ENCODE measurements at places on chromosomes 5 and 9.

DNA sequence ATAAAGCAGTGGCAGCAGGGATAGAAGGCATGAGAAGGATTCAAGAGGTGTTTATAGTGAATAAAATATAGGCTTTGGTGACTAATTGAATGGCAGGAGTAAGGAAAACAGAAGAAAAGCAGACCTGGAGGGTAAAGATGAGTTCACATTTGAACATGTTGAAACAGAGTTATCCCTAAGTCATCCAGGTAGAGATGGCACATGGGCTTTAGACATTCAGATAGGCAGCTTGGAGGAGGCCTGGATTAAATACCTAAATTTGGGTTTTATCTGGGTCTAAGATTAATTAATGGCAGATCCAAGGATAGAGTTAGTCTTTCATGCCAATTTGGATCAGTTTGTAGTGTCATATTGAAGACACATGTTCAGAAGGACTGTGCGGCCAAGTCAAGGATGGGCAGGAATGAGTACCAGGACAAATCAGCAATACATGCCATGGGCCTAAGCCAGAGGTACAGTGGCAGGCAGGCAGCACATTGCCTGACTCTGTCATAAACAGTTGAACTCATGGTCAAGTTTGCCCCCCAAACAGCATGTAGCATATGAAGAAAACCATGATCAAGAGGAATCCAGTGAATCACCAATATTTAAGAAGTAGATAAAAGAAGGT is 115.5 kb upstream of the SLC12A2 start:
- H3K4me3 ChIP-seq, result no peak overlapping the region
- H3K27ac ChIP-seq, result no peak overlapping the region
- H3K27me3 ChIP-seq, result no peaks in the 10 kb centered on the region
- no peaks in the 10 kb centered on the region for H3K36me3 ChIP-seq

DNA sequence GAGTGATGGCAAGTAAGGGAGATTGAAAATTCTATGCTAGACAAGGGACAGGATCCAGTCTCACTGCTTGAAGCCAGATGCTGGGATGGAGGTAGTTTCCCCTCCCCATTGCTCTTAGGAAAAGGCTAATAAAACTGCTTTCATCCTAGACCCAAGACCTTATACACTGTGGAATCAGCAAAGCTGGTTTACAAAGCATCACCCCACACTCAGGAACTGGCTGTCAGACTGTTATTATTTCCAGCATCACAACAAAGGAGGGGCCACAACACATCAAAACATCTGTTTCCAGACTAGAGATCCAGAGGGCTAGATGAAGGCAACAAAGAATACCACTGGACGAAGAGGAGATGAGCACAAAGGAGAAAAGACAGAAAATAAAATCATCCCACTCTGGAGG is 364.6 kb upstream of the PTGER4 start:
- no peak for DNase-seq
- H3K27me3 ChIP-seq, result no peaks in the 10 kb centered on the region
- H3K27ac ChIP-seq, result no peak overlapping the region
- no peak overlapping the region for H3K4me3 ChIP-seq
- no peaks in the 10 kb centered on the region for H3K4me1 ChIP-seq
- H3K36me3 ChIP-seq, result no peaks in the 10 kb centered on the region

DNA sequence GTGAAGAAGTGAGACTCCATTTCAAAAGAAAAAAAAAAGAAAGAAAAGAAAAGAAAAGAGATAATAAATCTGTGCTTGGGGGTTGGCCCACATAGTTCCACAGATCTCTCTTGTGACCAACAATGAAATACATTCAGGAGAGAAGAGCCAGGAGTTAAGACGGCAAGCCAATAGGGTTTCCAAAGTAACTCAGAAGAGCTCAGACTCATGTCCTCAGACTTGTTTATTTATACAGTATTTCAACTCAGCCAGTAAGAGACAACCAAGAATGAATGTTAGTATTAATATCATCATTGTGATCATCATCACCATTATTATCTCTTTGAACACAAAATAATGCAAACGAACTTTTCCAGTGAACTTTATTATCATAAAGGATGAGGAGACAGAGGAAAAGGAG is 140.2 kb downstream of the GLIS3 start:
- H3K27ac ChIP-seq, result no peak overlapping the region
- no peak for DNase-seq
- peaks cover 8% of the 10 kb centered on the region for H3K4me1 ChIP-seq
- no peaks in the 10 kb centered on the region for H3K36me3 ChIP-seq
- no peaks in the 10 kb centered on the region for H3K27me3 ChIP-seq

DNA sequence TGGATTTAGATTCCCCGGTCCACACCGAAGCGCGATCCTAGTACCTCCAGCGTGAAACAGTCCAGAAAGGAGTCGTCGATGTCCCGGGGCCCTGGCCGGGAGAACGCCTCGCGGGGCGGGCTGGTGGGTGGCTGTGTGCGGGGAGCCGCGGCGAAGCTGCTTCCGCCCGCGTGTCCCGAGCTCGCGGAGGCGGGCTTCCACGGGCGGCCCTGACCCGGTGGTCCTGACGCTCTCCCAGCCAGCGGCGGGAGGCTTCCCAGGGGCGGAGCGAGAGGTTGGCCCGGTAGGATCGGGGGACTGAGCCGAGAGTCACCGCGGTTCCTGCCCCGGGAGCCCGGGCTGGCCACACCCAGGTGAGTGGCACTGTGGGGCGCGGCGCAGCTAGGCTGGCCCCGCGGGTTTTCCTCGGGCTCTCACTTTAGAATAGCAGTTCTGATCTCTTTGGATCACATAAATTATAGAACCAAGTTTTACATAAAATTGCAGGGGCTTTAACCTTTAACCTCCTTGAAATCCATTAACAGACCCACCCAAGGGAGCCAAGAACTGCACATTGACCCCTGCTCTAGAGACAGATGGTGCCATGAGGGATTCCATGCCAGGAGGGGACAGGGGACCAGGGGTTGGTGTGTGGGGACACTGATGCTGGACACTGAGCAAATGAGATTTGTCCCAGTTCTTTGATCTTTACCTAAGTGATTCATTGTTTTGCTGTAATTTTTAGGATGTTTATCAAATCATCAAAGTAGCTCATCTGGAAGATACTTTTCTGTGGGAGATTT is 29.2 kb upstream of the IL31RA start:
- H3K27me3 ChIP-seq, result no peaks in the 10 kb centered on the region
- peaks cover 11% of the 10 kb centered on the region for H3K4me1 ChIP-seq
- H3K36me3 ChIP-seq, result no peaks in the 10 kb centered on the region
- H3K27ac ChIP-seq, result no peak overlapping the region

GRCh38 chr5:108772626-108773025 is 24.9 kb downstream of the FER start:
- no peak for DNase-seq
- no peaks in the 10 kb centered on the region for H3K27me3 ChIP-seq
- H3K4me1 ChIP-seq, result peaks cover 6% of the 10 kb centered on the region
- no peak overlapping the region for H3K4me3 ChIP-seq

GRCh38 chr9:87065981-87066380 is 118.7 kb upstream of the GAS1 start:
- H3K27me3 ChIP-seq, result no peaks in the 10 kb centered on the region
- H3K36me3 ChIP-seq, result no peaks in the 10 kb centered on the region
- H3K4me1 ChIP-seq, result no peaks in the 10 kb centered on the region

DNA sequence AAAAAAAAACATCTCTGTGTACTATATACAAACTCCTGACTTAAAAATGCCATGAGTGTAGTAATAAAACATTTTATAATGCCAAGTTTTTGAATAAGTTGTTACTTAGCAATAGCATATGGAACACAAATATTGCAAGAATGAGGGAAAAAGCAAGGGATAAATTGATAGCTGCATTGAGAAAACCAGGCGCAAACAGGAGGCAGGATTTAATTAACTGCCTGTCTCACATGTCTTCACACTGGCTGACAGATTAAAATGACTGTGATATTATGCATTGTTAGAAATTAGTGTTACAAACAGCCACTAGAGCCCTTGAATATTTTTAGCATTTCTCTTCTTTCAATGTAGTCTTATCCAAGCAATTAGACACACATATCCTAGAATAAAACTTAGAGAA is 1817.5 kb upstream of the NUDT12 start:
- no peaks in the 10 kb centered on the region for H3K27me3 ChIP-seq
- no peaks in the 10 kb centered on the region for H3K36me3 ChIP-seq
- no peak overlapping the region for H3K4me3 ChIP-seq
- H3K27ac ChIP-seq, result no peak overlapping the region
- no peak for DNase-seq

DNA sequence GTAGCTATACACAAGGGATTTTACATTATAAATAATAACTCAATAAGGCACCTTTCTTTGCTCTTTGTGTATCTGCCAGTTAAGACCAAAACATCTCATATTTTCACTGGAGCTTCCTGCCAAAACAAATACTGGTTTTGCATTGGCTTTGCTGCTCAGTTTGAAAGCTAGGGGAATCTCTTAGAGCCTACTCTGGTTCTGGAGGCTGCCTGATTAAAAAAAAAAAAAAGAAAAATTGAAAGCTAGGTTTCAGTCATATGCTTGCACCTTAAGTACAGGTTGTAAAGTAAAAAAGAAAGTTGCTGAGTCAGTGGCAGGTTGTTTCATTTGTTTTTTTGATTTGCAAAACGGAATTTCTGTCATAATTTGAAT is 2.3 kb downstream of the DENND4C start:
- no peak for DNase-seq
- no peaks in the 10 kb centered on the region for H3K27me3 ChIP-seq
- H3K4me1 ChIP-seq, result peaks cover 45% of the 10 kb centered on the region
- peak overlapping the region; percentile 96 for H3K4me3 ChIP-seq
- H3K36me3 ChIP-seq, result no peaks in the 10 kb centered on the region
- H3K27ac ChIP-seq, result peak overlapping the region; percentile 99

- DNase-seq, result no peak
- H3K36me3 ChIP-seq, result no peaks in the 10 kb centered on the region
- no peaks in the 10 kb centered on the region for H3K4me1 ChIP-seq
- no peak overlapping the region for H3K27ac ChIP-seq
- H3K27me3 ChIP-seq, result no peaks in the 10 kb centered on the region
Observed at GRCh38 chr5:65461490-65461889, 20.2 kb downstream of the ADAMTS6 start.

DNA sequence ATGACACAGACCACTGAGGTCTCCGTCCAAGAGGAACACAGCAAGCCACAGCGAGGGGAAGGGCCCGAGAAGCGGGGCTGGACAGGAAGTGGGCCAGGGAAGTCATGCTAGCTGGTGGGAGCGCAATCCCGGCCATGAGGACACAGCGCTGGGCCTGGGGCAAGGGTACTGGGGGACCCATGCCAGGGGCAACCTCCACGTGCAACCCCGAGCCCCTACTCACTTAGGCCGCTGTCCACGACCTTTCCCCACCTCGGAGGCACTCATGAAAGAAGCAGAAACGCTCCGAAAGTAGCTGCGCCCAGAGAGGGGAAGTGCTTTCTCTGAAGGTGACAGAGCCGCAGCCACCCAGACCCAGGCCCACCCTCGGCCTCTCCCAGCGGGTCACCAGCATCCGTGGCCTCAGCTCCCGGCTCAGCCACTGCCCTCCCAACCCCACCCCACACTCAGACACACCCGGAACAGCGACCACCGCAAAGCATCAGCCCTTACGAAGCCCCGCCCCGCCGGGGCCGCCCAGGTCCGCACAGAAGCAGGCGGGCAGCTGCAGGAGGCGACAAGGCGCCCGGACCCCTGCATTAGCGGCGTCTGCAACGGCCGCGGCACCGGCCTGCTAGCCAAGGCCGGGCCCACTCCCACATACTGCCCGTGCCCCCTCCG is 782 bp downstream of the BICD2 start:
- no peaks in the 10 kb centered on the region for H3K27me3 ChIP-seq
- no peaks in the 10 kb centered on the region for H3K36me3 ChIP-seq
- peaks cover 59% of the 10 kb centered on the region for H3K4me1 ChIP-seq
- H3K4me3 ChIP-seq, result peak overlapping the region; percentile 92

- peaks cover 9% of the 10 kb centered on the region for H3K4me1 ChIP-seq
- no peak overlapping the region for H3K4me3 ChIP-seq
- DNase-seq, result no peak
- H3K27me3 ChIP-seq, result no peaks in the 10 kb centered on the region
- H3K27ac ChIP-seq, result no peak overlapping the region
Observed at GRCh38 chr5:78660401-78660800, 11.8 kb upstream of the LHFPL2 start.

GRCh38 chr5:143340891-143341685 is 62.4 kb downstream of the NR3C1 start:
- H3K27ac ChIP-seq, result peak overlapping the region; percentile 15
- H3K4me3 ChIP-seq, result no peak overlapping the region
- no peaks in the 10 kb centered on the region for H3K36me3 ChIP-seq
- DNase-seq, result no peak

DNA sequence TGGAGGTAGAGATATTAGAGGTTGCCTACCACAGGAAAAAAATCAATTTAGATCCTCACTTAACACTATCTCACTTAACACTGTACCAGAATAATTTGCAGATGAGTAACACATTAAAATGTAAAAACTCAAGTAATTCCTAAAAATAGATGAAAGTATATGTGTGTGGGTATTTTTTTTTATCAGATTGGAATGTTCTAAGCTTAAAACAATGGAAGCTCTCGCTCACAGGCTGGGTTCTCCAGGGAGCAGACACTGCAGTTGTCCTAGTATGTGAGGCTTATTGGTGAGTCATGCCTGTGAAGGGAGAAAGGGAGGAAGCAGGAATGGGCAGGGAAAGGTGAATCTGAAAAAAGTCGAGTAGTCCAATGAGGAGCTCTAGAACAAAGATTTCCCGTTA is 181.3 kb upstream of the ZNF608 start:
- H3K4me3 ChIP-seq, result no peak overlapping the region
- peaks cover 6% of the 10 kb centered on the region for H3K4me1 ChIP-seq
- no peaks in the 10 kb centered on the region for H3K36me3 ChIP-seq
- no peak for DNase-seq
- no peaks in the 10 kb centered on the region for H3K27me3 ChIP-seq
- H3K27ac ChIP-seq, result no peak overlapping the region

- H3K27me3 ChIP-seq, result no peaks in the 10 kb centered on the region
- no peak overlapping the region for H3K27ac ChIP-seq
- no peak for DNase-seq
Observed at GRCh38 chr9:136525207-136525606, 20.6 kb downstream of the NOTCH1 start.

- H3K27me3 ChIP-seq, result no peaks in the 10 kb centered on the region
- no peak overlapping the region for H3K4me3 ChIP-seq
- no peak overlapping the region for H3K27ac ChIP-seq
- no peak for DNase-seq
- H3K36me3 ChIP-seq, result no peaks in the 10 kb centered on the region
Observed at GRCh38 chr5:52977264-52977897, 11.8 kb upstream of the ITGA2 start.

DNA sequence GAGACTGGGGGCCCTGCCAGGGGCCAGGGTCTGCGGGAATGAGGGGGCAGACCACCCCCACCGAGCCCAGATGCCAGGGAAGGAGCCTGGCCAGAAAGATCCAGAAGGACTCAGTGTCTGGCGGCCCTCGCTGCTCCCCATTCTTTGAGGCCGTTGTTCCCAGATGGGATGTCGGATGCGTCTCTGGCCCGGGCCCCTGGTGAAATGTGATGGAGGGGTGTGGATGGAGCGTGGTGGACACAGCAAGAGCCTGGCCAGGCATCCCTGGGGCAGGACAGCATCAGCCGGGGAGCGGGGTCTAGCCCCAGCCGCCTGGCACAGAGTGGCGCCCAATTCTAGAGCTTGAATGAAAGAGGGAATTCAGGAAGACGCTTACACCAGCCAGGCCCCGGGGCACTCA is 46.2 kb upstream of the NKD2 start:
- H3K36me3 ChIP-seq, result no peaks in the 10 kb centered on the region
- H3K27ac ChIP-seq, result no peak overlapping the region
- no peaks in the 10 kb centered on the region for H3K27me3 ChIP-seq
